OCI-LY7 (cell line): ENCODE measurements at places on chromosomes 6 and 20. TPM values are rescaled to one million over a fixed set of nuclear protein-coding genes. Genes with fewer than 3 reads are reported as not detected.

DNA sequence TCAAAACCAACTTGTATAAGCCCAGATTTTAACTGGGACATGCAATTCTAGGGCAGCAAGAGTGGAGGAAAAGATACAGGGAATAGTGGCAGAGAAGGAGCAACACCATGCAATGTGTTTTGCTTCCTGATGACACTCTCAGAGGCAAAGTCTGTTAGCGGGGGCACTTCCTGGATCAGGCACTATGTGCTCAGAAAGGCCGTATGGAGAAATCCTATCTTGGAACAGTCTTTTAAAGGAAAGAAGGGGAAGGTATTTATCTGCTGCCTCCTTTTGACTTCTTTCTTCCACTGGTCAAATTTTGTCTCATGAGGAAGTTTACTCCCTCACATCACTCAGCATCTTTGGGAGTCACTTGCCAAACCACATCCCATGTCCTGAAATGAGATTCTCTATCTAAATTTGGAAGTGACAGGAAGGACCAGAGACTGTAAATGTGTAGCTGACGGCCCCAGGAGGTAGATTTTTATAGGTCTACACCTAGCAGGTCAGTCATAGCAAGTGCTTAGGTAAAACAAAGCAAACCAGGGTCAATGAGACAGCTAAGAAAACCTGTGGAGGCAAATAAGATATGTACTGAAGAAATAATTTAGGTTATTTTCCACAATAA lies 91.7 kb upstream of the ELOVL5 start:
- no peak for DNase-seq

- DNase-seq = no peak
Measured at GRCh38 chr20:36148439-36148838, 6.1 kb upstream of the EPB41L1 start.

DNA sequence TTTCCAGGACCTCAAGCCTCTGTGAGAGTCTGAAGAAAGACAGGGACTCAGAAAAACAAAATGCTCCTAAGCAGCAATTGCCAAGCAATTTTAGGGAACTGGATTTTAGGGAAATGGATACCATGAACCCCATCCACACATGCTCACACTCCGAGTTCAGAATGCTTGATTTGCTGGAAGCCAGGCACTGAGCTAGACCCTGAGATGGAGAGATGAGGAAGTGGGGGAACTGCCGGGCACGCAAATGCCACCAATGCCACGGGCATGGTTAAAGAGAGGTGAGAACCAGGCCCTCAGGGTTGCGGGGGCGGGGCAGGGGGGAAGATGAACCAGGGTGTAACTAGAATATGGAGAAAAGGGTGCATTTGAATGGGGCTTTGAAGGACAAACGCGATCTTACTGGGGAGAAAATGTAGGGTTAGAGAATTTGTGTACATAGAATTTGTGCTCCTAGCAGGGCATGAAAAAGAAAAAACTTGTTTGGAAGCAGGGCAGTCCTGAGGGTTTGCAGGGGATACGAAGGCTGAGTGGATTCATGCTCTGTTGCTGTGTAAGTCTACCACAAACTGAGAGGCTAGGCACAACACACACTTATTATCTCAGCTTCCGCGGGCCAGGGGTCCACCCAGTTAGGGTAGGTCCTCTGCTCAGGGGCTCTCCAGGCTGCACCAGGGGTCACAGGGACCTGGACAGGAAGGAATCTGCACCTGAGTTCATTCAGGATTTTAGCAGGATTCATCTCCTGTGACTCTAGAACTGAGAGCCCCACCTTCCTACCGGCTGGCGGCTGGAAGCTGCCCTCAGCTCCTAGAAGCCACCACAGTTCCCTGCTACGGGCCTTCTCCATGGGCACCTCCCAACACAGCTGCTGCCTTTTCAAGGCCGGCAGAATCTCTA lies 108.0 kb downstream of the SNX5 start:
- DNase-seq = no peak

- DNase-seq = no peak
Measured at GRCh38 chr6:153840039-153840850, 198.8 kb upstream of the OPRM1 start.

DNA sequence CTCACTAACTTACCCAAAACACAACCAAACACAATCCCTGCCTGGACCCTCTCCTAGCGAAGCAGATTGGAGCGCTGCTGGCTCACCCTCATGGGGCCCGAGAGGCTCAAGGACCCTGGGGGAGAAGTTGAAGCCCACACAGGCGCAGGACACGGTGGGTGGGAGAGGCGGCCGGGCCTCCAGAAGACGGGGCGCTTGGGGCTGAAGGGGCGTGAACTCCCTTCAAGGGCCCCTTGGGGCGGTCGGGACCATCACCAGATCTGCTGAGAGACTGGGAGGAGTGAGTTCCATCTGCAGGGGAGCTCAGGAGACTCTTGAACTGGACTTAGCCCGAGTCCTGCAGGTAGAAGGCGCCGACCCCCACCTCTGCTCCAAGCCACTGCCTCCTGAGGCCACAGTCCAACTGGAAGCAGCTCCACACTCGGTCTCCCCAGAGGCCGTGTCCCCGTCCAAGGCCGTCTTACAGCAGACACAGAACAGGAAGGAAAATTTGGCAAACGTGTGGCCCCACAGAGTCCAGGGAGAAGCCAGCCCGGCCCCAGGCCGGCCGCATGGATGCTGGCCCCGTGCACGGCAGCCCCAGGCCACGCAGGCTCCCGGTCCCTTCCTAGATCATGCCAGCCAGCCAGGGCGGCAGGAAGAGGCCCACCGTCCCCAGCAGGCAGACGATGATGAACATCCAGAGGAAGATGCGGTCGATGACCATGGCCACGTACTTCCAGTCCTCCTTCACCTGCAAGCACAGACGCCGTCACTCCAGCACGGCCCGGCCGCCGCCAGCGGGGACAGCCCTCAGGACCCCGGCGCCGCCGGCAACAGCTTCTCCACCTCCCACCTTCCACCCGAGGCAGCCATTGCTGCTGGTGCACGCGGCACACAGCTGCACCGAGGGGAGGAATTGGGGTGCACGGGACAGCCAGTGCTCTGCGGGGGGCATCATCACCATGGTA lies 14.7 kb downstream of the CHRNA4 start:
- no peak for DNase-seq

- no peak for DNase-seq
Measured at GRCh38 chr20:46316984-46317684, 8.8 kb upstream of the CDH22 start.

DNA sequence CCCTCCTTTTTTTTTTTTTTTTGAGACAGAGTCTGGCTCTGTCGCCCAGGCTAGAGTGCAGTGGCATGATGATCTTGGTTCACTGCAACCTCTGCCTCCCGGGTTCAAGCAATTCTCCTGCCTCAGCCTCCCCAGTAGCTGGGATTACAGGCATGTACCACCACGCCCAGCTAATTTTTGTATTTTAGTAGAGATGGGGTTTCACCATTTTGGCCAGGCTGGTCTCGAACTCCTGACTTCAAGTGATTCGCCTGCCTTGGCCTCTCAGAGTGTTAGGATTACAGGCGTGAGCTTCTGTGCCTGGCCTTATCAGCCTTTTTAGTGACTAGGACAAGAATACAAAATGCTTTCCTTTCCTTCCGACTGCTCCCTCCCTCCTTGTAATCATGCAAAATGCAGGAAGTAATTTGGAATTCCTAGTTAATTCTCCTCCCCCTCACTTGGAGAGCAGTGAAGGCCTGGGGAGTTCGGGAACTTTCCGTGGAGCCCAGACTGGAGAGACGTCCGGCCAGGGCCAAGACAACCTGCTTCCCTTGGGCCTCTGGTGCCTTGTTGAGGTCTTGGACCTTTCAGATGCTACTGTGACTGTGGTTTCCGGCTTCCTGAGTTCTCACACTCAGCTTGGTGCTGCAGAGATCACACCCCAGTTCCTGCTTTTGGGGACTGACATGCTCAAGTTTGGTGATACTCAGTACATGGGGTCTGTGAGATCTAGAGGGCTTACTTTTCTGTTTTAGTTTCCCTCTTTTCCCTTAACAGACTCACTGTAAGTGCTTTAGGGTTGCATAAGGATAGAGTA lies 3.9 kb upstream of the PHF20 start:
- peak; percentile 92 for DNase-seq

DNA sequence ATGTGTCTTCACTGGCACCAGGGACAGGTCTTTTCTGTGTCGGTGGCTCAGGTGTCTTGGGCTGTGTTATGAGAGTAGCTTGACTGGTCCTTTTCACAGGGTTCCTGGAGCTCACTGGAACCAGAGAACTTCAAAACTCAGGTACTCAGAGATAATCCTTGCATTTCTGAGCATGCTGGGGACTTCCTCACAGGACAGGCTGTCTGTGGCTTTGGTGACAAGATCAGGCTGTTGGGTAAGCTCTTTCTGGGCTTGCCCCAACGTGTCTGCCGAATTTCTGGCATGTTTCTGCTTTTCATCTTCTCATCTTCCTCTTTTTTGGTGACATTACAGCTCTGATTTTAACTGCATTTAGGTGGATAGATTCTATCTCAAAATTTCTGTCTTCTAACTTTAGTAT lies 270.0 kb downstream of the CDH26 start:
- no peak for DNase-seq

DNA sequence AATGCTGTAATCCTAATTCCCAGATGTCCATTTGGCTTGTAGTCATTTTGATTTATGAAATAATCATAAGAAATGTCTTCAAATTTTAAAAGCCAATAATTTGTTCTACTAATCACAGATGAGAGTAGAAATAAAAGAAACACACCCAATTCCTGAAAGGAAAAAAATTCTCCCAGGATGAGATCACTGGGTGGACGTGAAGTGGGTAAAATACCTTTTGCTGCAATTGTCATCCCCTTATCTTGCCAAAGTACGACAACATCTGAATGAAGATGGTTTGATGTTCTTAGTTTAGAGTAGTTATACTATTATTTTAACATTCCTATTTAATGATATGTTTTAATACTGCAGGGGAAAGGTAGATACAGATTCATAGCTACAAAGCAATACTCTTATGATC lies 33.7 kb downstream of the MTHFD1L start:
- DNase-seq = no peak

- no peak for DNase-seq
Measured at GRCh38 chr20:50874111-50874757, 57.0 kb downstream of the ADNP start.

DNA sequence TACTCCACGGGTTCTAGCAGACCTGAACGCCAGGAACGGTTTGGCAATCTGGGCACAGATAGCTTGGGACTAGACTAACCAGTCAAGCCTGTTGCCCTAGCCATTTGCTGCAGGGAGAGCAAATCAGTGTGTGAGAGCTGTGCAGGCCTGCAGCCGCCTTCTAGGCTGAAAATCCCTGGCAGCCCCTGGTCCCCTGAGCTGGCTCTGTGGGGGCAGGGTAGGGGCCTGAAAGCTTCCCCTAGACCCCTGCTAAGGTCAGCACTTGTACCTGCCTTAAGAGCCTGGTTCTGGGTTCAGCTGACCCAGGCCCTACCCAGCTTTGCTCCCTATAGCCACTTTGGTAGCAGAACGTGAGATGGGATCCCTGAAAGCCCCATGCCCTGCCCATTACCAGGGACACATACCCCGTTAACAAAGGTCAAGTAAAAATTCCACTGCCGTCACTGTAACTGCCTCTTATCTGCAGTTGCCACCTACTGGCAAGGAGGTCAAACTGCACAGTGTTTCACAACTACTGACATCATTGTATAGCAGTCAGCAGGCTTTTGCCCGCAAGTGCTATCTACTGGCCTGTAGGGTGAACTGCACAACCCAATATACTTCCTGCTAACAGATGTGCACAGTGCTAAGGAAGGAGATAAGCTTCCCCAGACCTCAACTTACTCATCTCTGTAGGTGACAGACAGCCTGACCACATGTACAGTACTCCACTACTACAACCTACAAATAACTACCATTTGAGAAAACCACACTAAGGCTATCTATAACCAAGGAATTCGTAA lies 95.1 kb upstream of the OLIG3 start:
- DNase-seq = peak; percentile 81

DNA sequence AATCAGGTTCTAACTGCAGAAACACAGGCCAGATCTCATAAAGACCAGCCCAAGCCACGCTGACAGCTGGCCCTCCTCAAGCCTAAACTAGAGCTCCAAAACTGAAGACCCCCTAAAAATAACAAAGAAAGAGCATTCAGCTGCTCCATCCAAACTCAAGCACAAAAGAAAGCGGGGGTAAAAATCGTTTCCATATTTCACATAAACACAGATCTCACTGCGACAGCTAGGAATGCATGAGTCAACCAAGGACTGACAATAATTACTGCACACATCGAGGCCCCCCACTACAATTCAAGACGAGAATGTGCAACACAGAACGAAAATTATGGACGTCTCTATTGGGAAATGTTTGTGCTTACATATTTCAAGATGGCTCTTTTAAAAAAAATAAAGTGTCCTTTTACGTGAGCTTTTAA lies 31.1 kb downstream of the CNKSR3 start:
- no peak for DNase-seq

GRCh38 chr20:15842872-15843271 lies 730.4 kb downstream of the KIF16B start:
- peak; percentile 52 for DNase-seq

GRCh38 chr6:156824142-156824541 lies 47.0 kb downstream of the ARID1B start:
- no peak for DNase-seq

DNA sequence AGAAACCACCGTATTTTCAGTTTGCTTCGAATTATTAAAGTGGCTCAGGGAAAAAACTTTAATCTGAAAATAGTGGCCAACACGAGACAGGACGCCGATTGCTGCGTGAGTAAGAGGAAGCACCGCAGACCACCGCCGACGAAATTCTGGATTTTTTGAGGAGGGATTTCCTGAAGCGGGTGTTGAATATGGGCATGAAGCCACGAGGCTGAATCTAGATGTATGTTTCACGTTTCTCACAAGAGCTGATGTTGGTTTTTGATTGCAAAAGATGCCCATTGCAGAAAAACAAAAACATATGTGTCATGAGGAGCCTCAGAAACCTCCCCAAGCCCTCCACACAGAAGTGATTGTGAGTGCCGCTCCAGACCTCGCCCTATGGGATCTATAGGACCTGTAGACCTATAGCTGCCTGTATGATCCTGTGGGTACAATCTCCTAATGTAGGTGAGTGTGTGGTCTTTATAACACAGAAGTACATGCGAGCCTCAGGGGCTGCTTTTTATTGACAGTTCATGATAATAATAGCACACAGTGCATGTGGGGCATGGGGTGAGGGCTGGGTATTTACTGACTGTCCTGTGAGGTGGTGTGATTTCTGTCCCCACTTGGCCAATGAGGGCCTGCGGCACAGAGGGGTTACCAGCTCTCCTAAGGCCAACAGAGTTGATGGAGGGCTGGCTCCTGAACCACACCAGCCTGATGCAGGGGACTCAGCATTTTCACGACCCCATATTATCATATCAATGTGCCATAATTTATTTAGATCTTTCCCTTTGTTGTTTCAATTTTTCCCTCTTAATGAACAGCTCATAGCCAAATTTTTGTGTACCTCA lies 243.9 kb downstream of the DLL1 start:
- DNase-seq = no peak

PRRT1 gene
- 2.4 and 3.5 TPM in 2 replicates for total RNA-seq

GFRAL gene
- total RNA-seq = not detected in 2 replicates

PGC gene
- total RNA-seq = not detected in 2 replicates

RAB44 gene
- not detected in 2 replicates for total RNA-seq

KCNG1 gene
- not detected in 2 replicates for total RNA-seq

PPIL6 gene
- 1.3 and 1.7 TPM in 2 replicates for total RNA-seq

RNF5 gene
- 50.6 and 56.1 TPM in 2 replicates for total RNA-seq

BPIFB2 gene
- total RNA-seq = not detected in 2 replicates

ACTL10 gene
- 5.1 and 5.6 TPM in 2 replicates for total RNA-seq

CLPSL1 gene
- not detected in 2 replicates for total RNA-seq
